KG1 (cell line): ENCODE measurements at places on chromosomes 1 and 21.

GRCh38 chr1:223246476-223247112, 103.5 kb upstream of the TLR5 start:
- no peak for DNase-seq

- DNase-seq = no peak
Observed at GRCh38 chr1:32234792-32235191, 12.2 kb upstream of the FAM167B start.

DNA sequence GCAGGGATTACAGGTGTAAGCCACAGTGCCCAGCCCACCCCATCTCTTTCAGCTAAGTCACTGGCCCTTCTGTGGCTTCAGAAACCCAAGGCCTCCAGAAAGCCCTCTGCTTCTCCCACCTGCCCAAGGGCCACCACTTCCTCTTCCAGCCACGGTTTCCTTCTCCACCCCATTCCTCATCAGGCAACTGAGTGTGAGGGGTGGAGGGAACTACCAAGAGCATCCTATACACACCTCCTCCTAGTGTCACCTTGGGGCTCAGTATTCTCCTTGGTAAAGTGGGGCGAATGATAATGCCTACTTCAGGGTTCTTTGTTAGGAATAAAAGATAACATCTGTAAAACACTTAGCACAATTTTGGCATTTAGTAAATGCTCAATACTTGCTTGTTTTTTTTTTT, 30.0 kb downstream of the KNCN start:
- DNase-seq = no peak

DNA sequence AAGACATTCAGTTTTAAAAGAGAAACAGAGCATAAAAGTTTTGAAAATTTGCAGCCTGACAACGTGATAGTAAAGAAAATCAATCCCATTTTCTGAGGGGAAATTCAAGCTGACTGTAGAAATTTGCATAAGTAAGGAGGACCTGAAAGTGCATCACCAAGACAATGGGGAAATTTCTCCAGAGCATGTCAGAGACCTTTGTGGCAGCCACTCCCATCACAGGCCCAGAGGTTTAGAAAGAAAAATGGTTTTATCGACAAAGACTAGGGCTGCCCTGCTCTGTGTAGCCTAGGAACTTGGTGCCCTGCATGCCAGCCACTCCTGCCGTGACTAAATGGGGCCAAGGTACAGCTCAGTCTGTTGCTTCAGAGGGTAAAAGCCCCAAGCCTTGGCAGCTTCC, 1640.2 kb upstream of the PRMT6 start:
- no peak for DNase-seq

DNA sequence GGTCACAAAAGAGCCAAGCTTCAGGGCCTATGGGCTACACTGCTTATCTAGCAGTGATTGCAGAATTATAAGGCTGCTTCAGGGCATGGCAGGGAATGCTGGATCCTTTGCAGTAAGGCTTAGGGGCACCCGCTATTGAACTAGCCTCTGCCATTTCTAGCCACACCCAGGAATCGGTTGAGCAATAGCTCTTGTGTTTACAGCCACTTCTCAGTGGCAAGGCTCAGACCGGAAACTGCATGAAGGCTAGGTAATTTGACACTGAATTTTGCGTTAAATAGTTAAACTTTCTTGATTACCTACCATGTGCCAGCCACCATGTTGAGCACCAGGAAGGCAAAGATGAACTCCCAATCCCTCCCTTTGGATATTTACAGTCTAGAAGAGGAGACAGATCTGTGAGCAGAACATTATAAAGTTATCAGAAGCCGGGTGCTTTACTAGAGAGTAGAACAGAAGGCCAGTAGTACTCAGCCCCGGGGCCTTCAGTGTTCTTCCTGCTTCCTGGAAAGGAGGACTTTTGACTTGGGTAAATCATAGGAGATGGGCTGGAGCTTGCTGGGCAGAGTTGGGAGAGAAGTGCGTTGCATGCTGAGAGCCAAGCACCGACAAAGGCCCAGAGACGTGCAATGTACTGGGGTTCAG, 98.6 kb upstream of the LPGAT1 start:
- DNase-seq = no peak

DNA sequence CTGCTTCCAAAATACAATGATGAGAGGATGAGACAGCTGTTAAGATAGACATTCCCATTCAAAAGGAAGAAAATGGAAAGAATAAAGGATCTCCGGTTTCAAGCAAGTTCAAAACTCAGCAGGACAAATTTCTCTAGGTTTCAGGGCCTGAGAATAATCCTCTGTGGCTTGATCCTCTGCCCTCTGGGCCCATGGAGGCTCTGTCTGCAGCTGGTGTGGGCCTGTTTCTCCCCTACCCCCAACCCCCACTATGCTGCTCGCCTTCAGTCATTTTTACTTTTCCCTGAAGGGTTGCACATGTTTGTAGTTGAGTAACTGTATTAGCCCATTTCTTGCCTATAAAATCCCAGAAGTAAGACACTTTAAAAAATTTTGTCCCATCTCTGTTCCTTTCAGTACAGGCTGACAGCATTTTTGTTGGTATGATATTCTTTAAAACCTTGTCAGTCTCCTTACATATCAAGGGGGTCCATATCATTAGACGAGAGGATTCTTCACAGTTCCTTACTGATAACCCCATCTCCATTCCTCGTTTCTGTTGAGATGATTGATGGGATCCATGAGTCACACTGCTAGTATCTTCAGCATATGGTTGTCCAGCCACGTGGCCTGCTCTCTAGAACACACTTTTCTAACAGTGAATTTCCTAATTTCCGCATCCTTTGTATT, 10.5 kb downstream of the ZMYM4 start:
- no peak for DNase-seq

DNA sequence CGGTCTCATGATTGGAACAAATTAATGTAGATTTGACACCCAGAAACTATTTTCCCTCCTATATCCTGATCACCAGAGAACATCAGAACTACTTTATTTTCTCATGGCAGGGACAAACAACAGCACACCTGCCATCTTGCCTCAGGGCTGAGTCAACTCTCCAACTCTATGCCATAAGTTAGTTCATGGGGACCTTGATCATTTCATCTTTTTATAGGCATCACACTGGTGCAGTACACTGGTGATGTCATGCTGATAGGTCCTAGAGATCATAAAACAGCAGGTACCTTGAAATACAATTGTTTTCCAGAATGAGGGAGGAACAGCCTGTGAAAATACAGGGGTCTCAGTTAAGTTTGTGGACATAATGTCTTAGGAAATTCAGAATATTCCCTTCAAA, 45.8 kb downstream of the EDN2 start:
- DNase-seq = no peak

DNA sequence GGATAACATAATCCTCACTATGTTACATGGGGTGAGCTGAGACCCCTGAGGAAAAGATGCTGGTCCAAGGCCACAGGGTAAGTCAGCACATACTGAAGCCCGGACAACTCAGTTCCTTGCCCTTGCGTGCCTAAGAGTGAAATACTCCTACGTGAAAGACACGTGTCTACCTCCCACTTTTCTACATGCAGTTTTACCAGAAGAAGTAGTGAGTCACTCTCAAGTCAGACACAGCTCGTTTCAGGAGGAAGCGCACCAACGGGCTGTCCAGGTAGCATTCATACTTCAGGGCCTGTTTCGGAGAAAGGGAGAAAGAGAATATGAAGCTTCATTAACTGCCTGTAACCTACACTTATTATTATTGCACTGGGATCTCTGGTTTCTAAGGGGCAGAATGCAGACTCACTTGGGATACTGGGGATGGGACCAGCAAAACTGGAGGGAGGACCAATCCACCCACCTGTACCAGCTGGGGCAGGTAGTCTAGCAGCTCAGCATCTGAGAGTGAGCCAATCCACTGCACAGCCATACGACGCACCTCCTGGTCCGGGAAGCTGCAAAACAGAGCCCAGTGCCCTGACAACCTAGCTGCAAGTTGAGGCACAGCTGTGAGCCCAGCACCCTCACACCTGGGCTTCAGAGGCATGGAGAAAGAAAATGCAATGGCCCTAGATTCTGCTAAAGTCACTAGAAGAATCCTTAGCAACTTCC, 32.4 kb upstream of the PPP1R15B start:
- DNase-seq = no peak

DNA sequence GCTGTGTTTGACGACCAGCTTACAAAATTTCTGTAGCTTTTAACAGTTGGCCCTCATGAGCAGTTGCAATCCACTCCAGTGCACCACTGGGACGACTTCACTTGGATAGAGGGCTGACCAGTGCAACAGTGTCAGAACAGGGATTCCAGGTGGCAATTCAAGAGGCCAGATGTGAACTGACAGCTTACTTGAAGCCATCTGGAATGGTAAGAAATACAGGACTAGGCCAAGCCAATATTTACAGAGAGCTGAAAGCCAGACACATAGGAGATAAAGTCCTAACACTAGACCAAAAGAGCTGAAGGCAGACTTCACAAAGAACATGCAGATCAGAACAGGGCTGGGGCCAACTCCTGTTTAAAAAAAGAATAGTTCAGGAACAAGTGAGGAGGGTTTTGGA, 93.5 kb upstream of the NFIA start:
- DNase-seq = no peak

DNA sequence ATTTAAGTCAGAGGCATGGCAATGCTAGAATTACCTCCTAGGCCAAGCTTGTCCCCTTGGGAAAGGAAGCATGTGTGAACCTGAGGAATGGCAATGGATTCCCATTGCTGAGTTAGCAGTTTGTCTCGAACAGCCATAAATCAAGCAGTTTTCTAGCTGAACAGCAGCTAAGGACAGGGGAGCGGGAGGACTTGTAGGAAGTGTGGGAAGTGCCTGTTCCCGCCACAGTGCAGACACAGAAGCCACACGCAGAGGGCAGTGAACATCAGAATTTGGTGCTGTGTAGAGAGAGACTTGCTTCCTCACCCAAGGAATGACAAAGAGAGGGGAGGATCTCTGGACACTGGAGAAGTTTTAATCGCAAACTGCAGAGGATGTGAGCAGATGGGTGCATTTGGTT, 3.8 kb downstream of the PHGDH start:
- DNase-seq = no peak

GRCh38 chr1:202888221-202888530, 773 bp downstream of the RABIF start:
- DNase-seq = no peak

GRCh38 chr1:76705560-76705959, 161.7 kb upstream of the ST6GALNAC5 start:
- DNase-seq = no peak

GRCh38 chr1:21818656-21819055, 6.6 kb downstream of the LDLRAD2 start:
- DNase-seq = no peak

DNA sequence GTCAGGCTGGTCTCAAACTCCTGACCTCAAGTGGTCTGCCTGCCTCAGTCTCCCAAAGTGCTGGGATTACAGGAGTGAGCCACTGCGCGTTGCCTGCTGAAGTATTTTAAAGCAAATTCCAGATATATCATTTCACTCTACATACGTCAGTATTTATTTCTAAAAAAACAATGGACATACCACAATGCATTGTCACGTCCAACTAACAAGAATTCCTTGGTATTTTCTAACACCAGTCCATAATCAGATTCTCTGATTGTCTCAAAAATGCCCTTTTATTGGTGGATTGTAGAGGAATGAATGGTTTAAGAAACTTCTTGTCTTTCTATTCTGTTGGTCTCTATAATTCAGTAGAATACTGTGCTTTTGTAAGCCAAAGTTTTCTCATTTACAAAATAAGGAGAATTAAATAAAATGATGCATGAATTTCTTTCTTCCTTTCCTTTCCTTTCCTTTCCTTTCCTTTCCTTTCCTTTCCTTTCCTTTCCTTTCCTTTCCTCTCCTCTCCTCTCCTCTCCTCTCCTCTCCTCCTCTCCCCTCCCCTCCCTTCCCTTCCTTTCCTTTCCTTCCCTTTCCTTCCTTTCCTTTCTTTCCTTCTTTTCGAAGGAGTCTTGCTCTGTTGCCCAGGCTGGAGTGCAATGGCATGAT, 55.8 kb downstream of the VPS13D start:
- DNase-seq = no peak

DNA sequence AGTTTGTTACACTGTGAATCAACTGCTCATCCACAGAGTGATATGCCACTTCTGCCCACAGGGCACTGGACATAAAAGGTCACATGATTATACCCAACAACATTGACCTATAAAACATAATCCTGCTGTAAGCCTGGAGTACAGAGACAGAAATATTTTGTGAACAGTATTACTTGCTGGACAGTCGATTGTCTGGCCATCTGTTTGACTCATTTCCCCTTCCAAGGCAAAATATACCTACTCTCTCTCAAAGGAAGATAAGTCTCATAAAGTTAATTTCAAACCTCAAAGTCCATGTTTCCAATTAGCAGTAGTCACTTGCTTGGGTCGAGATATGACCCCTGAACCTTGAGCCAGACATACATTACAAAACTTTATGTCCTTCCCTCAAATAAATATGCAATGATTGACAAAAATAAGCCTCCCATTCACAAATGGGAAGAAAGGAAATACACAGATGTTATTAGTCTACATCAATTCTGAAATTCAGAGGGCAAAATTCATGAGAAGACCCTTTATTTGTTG, 39.3 kb upstream of the RGS18 start:
- no peak for DNase-seq

DNA sequence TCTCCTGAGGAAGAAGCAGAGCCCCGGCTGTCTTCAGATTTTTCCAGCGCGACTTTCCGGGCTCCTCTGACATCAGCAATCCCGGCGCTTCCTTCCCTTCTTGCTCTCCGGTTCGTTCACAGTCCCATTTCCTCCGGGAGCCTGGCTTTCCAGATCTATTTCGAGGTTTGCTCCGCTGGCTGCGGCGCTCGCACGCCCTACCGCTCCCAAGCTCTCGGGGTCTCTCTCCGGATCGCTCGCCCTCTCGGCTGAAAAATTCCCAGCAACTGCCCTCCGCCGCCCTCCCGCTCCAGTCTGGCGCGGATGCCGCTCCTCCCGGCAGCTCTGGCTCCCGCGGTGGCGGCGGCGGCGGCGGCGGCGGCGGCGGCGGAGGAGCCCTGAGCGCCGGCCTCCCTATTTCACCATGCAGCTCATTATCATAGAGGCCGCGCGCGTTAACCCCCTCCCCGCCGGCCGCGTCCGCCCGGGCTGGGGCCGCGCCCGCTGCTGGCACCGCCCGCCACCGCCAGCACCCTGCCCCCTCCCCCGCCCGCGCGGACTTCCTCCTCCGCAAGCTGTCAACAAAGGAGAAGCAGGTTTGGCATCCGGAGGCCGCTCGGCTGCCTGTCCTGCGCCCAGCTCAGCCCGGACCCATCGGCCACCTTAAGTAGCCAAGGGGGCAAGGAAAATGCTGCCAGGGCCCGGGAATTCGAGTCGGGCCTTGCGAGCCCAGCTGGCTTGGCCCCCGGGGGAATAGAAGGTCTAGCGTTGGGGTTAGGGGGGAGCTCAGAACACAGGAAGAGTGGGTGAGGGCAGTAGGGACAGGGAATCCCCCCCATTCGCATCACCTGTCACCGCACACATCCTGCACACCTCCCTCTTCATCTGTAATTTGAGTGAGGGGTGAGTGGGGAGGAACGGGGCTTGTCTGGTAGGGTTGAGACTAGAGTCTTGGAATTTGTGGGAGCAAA, at the start of gene PLXNA2:
Gene PLXNA2 (minus strand): TSS at position 418 of the 950 bp plus-strand sequence. CDS start 26,462 bp downstream, outside the sequence.
- DNase-seq = no peak

GRCh38 chr21:28781602-28782276, 210.9 kb downstream of the LTN1 start:
- DNase-seq = no peak

GRCh38 chr21:39082656-39083376, 100.4 kb downstream of the PSMG1 start:
- DNase-seq = no peak

GRCh38 chr1:197976368-197976767, 59.2 kb downstream of the LHX9 start:
- no peak for DNase-seq
